Activated CD8-positive, alpha-beta memory T cell treated with anti-CD3 and anti-CD28 coated beads, Interleukin-2, amount 50 U/mL, for 4 hours (primary cell): ENCODE measurements at places on chromosomes 6 and 20.

DNA sequence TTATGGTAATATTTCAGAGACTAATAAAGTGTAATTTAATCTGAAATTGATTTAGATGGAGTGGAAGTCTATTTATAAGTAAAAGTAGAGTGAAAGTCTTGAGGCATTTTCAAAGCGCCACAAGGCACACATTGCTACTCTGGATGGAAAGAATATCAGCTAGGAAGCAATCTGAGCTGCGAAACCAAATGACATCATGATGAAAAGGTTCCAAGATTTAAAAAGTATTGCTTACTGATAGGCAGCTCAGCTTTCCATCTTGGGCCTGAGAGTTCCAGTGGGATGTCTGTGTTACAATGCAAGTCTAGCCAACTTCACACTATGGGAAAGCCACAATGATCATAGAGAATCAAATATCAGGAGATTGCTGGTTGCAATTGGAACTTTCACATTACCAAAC is 126.9 kb upstream of the VGLL2 start:
- DNase-seq: no peak

- no peak for DNase-seq
Observed at GRCh38 chr6:25359191-25359861, 80.2 kb downstream of the CARMIL1 start.

DNA sequence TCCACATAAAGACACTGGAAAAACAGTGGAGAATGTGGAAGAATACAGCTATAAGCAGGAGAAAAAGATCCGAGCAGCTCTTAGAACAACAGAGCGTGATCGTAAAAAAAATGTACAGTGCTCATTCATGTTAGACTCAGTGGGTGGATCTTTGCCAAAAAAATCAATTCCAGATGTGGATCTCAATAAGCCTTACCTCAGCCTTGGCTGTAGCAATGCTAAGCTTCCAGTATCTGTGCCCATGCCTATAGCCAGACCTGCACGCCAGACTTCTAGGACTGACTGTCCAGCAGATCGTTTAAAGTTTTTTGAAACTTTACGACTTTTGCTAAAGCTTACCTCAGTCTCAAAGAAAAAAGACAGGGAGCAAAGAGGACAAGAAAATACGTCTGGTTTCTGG is 57.1 kb downstream of the MAP3K4 start:
- no peak for DNase-seq

GRCh38 chr6:159931112-159931511 is 37.8 kb upstream of the IGF2R start:
- no peak for DNase-seq

DNA sequence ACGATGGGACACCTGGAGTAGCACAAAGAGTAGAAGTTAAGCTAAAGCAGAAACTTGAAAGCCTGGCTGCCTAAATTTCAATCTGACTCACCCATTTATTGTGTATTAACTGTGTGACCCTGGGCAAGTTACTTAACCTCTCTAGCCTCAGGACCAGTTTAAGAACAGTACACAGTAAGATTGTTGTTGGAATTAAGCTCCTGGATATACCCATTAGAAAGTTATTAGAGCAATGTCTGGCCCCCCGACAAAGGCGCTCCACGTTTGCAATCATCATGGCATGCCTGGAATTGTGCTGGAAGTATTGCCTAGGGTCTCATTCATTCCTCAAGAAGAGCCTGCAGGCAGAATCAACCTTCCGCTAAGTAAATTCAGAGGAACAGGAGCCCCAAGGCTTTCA is 1.4 kb downstream of the SDC4 start:
- DNase-seq: no peak

GRCh38 chr20:3767110-3767426 is 485 bp downstream of the ADISSP start:
- DNase-seq: no peak

GRCh38 chr6:27287751-27288135 is 24.3 kb downstream of the POM121L2 start:
- no peak for DNase-seq

GRCh38 chr6:21993841-21994240 is 303.0 kb downstream of the PRL start:
- no peak for DNase-seq

- no peak for DNase-seq
Observed at GRCh38 chr6:67285770-67286495, 1349.1 kb upstream of the ADGRB3 start.

DNA sequence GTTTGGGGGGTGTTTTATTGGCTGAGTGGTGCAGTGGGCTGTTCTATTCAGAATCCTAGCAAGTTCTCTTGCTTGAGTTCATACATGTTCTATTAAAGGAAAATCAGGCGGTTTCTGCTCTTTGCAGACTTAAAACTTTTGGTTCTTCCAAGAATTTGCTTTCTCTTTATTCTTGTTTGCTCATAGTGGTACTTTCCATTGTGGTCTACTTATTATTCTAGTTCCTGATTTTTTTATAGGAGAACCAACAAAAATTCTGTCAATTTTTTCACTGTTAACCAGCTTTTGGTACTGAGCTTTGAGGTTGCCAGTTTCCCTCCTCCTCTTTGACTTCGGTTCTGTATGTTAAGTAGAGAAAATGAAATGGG is 6.7 kb downstream of the AFDN start:
- no peak for DNase-seq
